Left lung (tissue), 14 donors: ENCODE measurements at places on chromosomes 12 and 14. TPM values are rescaled to one million over a fixed set of nuclear protein-coding genes. Genes with fewer than 3 reads are reported as not detected.

The OR4E2 gene
- total RNA-seq: not detected

The P2RX2 gene
- not detected for total RNA-seq

The USP44 gene
- total RNA-seq: 13.4 TPM

The PYGL gene
- 48.8 TPM for total RNA-seq

The SUDS3 gene
- 27.9 TPM for total RNA-seq

The IL23A gene
- 1.0 TPM for total RNA-seq

The GALNT9 gene
- 0.17 TPM for total RNA-seq

The IKBIP gene
- total RNA-seq: 23.6 TPM

The TBX5 gene
- total RNA-seq: 18.1 TPM

The SLCO1B1 gene
- total RNA-seq: not detected

The GYS2 gene
- total RNA-seq: not detected

The KRT6C gene
- total RNA-seq: not detected

The NTS gene
- total RNA-seq: 5.4 TPM
